Uterus (tissue), 4 donors: ENCODE measurements at places on chromosomes 6 and 20.

DNA sequence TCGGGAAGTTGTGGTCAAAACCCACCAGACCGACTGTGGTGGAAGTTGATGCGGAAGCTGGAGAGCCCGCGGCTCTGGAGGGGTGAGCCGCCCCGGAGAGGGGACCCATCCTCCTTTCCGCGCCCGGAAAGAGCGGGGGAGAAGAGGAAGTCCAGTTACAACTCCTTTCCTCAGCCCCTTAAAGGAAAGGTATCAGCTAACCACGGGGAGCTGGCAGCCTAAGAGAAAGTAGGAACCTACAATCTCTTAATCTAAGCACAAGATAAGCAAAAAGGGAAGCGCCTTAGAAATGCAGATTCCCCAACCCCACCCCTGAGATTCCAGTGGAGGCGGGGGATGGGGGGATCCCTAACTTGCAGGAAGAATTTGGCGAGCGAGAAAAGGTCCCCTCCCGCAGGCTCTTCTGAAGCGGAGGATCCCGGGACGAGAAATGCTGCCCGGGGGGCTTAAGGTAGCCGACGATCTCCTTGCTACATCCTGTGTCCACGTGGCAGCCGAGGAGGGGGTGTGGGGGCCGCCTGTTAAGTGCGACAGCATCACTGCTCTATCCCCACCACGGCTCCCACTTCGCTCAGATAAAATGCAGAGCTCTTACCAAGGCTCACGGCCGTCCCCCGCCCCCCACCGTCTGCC lies 87.5 kb downstream of the ZFP64 start:
- no peak for DNase-seq

DNA sequence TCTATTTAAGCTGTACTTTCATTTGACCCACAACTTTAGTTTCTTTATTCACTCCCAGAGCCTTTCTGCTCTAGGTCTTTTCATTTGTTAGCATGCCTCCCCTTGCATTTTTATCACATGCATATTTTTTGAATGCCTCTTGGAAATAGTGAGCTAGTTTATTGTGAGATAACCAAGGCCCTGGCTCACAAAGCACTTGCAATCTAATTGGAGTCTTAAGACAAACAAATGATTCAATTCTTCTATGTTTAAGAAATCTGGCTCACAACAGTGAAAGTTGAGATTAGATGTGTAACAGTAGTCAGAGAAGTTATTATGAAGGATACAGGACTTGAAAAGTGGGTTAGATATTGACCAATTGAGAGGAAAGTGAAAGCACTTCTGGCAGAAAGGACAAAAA lies 173.4 kb downstream of the MOXD1 start:
- DNase-seq: no peak

DNA sequence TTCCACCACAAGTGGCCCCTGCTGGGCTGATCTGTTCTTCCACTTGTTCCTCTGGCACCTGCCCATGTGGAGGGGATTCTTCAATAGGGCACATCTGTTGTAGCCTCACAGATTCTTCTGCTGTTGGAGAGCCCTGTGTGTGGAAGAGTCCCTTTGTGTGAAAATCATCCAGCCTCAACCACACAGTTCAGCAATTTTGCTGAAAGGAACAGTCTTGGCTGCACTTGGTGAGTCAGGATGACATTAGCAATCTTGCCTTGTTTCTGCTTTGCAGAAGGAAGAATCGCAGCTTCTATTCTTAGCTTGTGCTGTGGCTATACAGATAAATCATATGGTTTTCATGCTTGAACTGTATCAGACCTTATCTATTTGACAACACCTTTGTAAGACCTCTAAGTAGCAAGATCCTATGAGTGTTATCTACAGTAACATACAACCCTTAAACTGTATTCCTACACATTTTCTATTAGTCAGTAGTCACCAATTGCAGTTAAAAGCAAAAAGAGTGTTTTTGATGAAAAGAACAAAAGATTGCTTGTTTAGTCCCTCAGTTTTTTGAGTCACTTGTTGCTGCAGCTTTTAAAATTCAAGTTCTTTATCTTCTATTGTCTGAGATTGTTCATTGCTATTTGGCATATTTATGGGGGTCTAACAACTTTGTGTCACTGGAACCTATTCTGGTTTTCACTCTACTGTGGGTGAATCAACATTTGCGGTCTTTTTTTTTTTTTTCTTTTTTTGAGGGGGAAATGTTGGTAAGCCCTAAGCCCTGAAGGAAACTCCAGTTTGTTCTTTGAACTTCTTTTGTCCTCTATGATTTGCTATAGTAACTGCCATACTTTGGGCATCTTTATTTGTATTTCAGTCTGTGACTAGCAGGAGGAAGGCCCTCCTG lies 231.6 kb downstream of the TFAP2B start:
- no peak for DNase-seq

- DNase-seq: no peak
Observed at GRCh38 chr6:16855460-16855859, 94.2 kb upstream of the ATXN1 start.

DNA sequence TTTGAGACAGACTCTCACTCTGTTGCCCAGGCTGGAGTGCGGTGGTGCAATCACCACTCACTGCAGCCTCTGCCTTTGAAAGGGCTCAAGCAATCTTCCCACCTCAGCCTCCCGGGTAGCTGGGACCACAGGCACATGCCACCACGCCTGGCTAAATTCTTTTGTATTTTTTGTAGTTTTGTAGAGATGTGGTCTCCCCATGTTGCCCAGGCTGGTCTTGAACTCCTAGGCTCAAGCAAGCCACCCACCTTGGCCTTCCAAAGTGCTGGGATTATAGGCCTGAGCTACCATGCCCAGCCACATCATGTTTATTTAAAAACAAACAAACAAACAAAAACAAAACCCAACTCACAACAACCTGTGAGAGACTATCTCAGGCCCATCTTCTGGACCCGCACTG lies 29.7 kb upstream of the APCDD1L start:
- no peak for DNase-seq

DNA sequence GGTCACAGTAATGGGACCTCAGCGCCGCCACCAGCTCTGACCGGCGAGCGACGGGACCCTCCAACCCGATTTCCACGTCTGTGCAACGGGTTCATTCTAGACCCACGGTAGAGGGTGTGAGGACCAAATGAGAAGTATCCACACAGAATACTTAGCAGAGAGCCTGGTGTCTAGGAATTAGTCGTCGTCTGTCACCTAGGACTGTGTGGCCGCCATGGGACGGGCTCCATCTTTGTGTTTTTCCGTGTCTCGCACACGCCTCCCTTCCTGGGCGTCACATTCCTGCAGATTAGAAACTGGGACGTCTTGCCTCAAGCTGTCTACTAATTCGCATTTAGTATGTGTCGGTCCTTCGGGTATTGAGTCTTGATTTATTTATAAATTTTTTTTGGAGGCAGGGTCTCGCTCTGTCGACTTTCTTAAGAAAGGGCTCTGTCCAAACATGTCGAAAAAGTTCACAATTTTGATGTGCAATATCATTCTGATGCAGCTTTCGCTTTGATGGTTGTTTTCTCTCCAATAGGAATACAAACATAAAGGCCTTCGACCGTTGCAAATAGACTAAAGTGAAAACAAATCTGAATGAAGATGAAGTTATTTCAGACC lies 563 bp downstream of the MGME1 start:
- no peak for DNase-seq

DNA sequence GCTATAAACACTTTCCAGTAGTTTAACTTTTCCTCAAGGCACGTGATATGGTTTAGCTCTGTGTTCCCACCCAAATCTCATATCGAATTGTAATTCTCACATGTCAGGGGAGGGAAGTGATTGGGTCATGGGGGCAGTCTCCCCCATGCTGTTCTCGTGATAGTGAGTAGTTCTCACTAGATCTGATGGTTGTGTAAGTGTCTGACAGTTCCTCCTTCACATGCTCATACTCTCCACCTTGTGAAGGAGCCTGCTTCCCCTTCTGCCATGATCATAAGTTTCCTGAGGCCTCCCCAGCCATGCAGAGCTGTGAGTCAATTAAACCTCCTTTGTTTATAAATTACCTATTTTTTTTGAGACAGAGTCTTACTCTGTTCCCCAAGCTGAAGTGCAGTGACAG lies 127.9 kb downstream of the DTNBP1 start:
- no peak for DNase-seq

DNA sequence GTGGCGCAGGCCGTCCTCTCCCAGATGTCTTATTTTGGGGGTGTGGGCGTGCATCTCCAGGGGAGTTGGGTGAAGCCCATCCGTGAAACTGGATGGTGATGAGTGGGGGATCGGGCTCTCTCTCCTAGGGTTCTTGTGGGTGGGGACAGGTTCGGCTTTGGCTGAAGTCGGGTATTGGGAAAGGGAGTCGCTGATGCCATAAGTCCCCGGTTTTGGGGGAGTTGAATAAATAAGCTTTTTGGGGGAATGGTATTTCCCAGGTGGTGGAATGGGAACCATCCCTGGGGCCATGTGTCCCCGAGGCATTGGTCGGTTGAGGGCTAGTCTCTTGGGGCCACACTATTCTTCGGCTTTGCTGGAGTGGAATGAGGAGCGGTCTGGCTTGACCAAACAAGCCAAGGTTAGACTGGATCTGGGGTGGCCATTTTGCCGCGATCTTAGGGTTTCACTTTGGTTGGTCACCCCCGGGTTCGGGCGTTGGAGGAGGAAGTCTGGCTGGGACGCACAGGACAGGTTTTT lies 481 bp downstream of the ZNF133 start:
- no peak for DNase-seq

GRCh38 chr20:60477958-60478357 lies 519.7 kb downstream of the CDH26 start:
- no peak for DNase-seq

DNA sequence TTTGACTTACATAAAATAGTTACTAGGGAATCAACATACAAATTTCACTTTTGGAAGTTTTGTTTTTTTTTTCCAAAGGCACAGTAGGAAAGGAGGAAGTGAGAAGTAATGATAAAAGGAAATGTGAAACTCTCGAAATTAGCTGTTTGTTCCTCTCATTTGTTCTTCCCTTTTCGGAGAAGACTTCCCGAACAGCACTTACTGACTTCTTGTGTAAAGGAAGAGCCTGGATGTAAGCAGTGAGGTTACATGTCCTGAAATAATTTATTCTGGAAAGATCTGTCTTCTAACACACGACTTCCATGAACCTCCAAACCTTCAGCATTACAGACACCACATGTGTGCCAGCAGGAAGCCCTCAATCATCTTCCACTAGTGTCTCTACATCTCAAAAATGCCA lies 59.1 kb downstream of the KIF16B start:
- no peak for DNase-seq

DNA sequence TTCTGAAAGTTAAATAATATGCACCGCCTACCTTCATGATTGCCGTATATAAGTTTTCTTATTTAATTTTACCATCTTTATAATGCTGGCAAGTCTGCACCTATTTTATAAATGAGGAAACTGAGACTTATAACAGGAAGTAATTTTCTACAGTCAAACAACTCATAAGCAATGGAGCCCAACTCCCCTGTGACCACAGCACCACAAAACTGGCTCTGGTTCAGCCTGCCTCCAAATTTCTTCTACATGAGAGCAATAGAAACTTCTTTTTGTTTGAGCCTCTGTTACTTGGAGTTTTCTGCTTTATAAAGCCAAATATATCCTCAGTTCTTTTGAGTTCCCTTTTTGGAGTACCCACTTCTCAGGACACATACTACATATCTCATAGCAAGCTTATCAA lies 131.1 kb upstream of the HSF2 start:
- no peak for DNase-seq

DNA sequence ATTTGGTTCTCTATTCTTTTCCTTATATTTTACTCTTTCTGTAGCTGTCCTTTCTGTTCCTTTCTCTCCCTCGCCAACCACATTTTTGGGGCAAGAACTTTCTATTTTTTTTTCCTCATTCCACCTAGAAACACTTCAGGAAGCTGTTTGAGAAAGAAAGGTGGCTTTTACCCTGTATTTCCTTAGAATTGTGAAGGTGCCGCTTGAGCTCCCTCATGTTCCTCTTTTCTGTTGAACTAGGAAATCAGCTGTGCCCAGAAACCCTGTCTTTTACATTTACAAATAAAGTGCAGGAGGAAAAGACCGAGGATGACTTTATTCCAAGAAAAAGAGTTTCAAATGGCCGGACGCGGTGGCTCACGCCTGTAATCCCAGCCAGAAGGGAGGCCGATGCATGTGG lies 38.2 kb downstream of the OR2B2 start:
- DNase-seq: no peak

DNA sequence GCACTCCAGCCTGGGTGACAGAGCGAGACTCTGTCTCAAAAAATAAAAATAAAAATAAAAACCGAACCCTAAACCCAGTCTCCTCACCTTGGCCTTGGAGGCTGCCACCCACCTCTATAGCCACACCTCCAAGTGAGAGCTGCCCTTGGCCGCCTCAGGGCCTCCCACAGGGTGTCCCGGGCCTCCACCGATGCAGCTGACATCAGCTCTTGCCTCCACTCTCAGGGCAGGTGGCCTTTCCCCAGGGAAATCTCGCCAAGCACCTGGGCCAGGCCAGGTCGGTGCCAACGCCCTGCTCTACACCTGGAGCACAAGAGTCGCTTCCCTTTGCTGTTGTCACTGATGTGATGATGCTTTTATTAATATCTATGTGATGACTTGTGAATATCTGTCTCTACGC lies 8.9 kb upstream of the MYL9 start:
- DNase-seq: no peak

- DNase-seq: no peak
Observed at GRCh38 chr6:47567586-47567985, 90.0 kb downstream of the CD2AP start.

DNA sequence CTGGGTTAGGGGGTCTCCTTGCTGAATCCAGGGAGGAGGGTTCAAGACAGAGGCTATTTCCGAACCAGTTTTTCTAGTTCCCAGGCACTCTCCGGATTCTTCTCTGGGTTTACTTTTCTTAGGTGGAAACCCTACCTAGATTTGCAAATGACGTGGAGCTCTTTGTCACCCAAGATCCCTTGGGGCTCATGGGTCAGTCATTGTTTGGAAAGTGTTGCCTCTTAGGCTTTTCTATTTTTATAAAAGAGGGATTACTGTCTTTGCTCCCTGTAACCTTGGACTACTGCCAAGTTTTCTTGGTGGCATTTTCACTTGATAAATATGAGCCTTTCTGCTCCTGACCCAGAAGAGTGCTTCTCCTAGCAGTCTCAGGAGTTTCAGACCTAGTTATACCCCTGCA lies 33.6 kb downstream of the FAM209B start:
- no peak for DNase-seq

- DNase-seq: no peak
Observed at GRCh38 chr6:12950976-12951375, 234.4 kb downstream of the PHACTR1 start.

DNA sequence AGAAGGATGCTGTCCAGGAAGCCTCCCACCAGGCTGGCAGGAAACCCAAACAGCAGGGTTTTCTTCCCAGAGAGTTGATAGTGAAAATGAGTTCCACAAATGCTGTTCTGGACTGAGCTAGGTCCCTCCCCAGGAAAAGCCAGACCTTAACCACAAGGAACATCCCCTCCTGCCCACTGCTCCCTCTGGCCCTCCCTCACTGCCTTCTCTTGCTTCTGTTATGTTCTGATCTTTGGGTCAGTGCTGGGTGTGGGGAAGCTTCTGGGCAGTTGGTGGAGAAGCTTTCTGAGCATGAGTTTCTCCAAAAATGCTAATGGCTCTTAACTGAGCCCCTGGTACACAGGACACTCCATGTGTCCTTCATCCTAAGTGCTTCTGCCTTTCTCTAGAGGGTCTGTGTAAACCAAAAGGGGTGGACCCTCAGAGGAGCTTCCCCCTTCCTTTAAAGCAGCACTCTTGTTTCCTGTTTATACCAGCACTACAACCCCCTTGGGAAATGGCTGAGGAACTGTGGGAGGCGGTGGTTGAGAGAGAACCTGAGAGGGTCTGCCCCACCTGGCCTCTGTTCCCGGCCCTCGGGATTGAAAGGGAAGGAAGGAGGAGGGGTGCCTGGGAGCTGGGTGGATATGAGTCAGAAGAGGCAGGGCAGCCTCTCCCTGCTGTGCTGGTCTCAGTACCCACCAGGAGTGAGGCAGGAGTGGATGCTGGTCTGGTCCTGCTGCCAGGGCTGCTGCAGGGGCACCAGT lies 42.0 kb downstream of the CDS2 start:
- peak; percentile 44 for DNase-seq
